Glomerular endothelial cell (primary cell): ENCODE measurements at places on chromosomes 3 and 15. TPM values are rescaled to one million over a fixed set of nuclear protein-coding genes. Genes with fewer than 3 reads are reported as not detected.

- no peak for DNase-seq
These were observed 18.4 kb downstream of the TSPAN3 start for GRCh38 chr15:77052556-77052955.

DNA sequence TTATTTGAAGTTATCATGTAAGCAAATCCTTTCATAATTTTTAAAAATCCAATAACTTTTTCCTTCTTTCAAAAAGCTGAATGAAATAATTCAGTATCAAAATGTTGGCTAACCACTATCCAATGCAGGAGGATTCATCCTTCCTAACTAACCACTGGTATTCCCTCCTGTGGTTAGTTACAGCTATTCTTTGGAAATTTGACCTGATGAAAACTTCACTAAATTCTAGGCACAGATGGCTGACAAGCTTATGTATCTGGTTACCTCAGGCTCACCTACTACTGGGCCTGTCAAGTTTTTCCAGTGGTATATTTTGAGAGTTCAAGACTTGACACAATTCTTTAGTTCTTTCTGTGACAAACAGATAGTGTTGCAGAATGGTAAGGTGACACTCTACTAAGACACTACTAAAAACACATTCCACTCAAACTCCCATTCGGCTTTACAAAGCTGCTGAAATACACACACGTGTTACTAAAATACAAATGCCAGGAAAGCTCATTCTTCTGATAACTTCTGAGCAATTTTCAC is 15.8 kb downstream of the NPTN start:
- DNase-seq, result no peak

Gene ILDR1
- total RNA-seq, result not detected in 2 replicates

- no peak for DNase-seq
These were observed 14.4 kb downstream of the ARIH1 start for GRCh38 chr15:72488558-72488957.

GRCh38 chr15:96388673-96389072 is 58.2 kb downstream of the NR2F2 start:
- DNase-seq, result no peak

- no peak for DNase-seq
These were observed 70.9 kb downstream of the AAGAB start for GRCh38 chr15:67183443-67184169.

Gene NANOGP8
- not detected in 2 replicates for total RNA-seq

GRCh38 chr15:92881211-92881754 is 18.8 kb upstream of the CHD2 start:
- no peak for DNase-seq

Gene SMCO1
- total RNA-seq, result not detected in 2 replicates

Gene CCDC54
- total RNA-seq, result not detected in 2 replicates

DNA sequence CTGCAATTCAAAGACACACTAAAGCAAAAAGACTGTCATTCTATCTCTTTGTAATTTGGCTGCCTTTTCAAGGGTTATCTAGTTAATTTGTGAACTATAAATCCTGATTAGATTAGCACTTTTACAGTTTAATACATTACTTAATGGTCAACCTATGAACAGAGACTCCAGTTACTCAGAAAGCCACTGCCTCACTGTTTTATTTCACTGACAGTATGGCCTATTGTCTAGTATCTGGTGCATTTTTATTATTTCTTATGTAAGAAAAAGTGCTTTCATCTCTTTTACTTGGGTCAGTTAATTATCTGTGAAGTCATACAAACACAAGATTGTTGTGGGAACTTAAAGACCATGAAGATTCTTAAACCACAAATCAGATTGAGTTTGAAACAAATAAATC is 133.8 kb downstream of the ZBBX start:
- DNase-seq, result no peak

Gene TEX55
- not detected in 2 replicates for total RNA-seq

- DNase-seq, result no peak
These were observed 47.3 kb downstream of the TRIM42 start for GRCh38 chr3:140724856-140725812.

Gene GPR15
- total RNA-seq, result not detected in 2 replicates

DNA sequence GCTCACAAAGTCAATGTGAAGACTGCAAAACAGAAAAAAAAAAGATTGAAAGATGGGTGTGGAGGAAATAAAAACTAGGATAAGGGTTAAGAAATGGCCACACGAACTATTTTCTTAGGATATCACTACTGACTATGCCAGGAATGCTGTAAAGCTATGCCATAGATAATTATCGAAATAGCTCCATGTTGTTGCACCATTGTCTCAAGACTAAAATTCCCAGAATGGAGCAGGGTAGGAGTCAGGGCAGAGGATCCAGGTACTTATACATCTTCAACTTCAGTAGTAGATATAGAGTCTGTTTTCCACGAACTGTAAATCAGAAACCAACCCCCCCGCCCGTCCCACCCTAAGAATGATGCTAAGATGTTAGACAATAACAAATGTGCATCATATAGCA is 302.2 kb downstream of the NAALADL2 start:
- no peak for DNase-seq

Gene UBAP1L
- total RNA-seq, result 0.53 and 1.6 TPM in 2 replicates

DNA sequence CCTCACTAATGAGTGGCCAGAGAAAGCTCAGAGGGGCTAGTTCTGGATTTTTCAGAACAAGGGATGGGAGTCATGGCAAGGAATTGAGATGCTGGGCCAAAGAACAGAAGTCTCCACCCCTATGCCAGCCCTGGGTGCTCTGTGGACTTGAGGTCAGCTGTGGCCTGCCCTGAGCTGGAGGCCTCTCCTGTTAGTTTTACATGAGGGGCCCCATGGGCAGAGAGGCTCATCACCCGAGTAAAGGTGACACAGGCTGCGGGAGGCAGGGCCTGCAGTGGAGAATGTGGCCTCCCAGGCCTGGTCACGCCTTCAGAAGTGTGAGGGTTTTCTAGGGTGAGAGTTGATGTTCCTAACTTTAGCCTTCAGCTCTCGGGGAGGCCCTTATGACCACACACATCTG is 44.9 kb downstream of the ABHD5 start:
- DNase-seq, result no peak

DNA sequence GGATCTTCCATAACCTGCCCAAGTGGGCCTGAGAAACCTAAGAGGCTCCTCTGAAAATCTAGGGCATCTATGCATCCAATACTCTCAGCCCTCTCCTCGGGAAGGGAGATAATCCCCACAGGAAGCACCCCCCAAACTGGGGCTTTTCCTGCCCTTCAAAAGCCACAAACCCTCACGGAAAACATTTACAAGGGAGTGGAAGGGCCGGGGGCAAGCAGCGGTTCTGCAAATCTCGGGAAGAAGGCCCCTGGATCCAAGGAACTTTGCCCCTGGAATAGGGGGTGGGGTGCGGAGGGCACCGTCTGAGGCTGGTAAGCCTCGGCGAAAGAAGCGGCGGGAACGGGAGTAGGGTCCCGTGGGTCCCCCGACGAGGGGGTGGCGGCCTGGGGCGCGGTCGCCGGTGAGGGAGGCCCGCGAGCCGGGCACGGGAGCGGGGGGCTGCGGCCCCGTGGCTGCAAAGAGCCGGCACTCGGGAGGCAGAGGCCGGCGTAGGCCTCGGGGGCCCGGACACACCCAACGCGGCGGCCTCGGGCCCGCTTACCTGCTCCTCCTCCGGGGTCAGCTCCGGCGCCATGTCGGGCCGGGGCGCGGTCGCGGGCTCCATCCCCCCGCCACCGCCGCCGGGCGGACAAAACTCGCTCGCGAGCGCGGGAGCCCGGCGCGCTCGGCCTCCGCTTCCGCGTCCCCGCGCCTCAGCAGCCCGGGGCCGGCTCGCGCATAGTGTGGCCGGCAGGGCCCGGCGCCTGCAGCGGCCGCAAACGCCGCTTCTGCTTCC is 755 bp downstream of the PTPN9 start:
- DNase-seq, result no peak

- DNase-seq, result no peak
These were observed 19.5 kb downstream of the ADAMTSL3 start for GRCh38 chr15:83673385-83673784.

DNA sequence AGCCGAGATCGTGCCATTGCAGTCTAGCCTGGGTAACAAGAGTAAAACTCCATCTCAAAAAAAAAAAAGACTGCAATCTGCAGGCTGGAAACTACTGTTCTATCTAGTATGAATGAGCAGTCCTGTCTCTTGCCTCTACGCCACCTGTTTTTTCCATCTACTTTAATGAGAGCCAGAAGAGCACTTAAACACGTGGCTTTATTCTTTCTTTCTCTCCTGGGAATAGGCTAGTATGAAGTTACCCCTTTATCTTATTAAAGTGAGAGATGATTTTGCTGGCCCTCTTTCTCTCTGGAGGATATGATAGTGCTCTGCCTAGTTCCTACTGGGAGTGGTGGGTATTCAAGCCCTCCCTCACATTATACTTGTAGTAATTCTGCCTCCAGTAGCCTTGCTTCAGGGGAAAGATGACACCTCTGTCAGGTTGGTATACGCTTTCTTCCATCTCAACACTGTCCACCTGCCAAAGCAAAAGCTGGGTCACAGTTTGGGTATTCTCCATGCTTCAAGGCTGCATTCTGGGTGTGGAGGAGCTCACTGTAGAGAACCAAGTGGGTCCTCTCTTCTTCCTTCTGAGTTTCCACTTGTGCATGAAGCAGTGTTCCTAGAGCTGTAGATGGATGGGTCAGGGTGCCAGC is 17.8 kb downstream of the MAPKBP1 start:
- DNase-seq, result no peak

Gene SKOR1
- total RNA-seq, result 0.19 TPM in 1 of 2 replicates, not detected in the other

DNA sequence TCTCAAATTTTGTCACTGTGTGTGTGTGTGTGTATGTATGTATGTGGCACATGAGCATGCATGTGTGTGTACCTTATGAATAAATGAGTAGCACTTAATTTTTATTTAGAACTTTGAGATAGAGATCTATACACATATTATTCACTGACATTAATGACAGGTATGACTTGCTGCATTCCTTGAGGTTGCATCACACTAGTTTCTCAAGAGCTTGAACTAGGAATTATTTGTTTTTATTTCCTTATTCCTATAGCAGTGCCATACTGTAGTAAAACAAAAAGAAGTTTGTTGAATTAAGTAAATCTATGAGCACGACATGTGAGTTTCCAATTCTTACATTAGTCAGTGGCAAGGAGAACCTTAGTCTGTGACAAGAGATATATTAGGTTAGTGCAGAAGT is 943.9 kb downstream of the ROBO1 start:
- DNase-seq, result no peak

DNA sequence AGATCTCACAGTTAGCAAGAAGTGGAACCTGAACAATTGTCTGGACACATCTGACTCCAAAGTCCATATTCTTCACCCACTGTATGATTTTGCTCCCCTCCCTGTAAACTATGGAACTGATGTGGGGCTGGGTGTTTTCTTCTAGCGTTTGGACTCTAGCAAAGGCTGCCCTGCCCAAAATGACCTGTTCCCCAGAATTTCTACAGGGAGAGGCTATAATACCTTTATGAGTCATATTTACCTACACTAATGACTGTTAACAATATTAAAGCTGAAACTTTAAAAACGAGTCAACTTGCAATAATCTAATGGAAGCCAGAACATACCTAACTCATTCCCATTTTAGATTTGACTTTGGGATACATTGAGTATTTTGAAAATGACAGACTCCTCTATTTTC is 531.2 kb upstream of the CFAP20DC start:
- DNase-seq, result no peak

DNA sequence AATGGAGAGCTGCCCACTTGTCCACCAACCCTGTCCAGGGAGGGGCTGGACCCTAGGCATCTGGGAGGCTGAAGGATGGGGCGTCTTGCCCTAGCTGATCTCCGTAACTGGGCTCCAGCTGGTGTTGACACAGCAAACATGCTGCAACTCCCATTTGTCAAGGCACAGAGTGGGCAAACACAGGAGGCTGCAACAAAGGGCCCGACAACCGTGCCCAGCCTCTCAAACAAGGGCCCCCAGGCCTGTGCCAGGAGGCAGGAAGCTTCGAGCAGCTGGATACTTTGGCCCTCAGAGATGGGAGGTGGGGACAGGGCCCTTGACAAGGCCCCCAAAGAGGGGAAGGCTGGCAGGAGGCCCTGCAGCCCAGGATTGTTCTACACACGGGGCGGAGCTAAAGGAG is 64.2 kb upstream of the TMEM115 start:
- no peak for DNase-seq

GRCh38 chr3:47536967-47537366 is 23.5 kb upstream of the ELP6 start:
- no peak for DNase-seq

DNA sequence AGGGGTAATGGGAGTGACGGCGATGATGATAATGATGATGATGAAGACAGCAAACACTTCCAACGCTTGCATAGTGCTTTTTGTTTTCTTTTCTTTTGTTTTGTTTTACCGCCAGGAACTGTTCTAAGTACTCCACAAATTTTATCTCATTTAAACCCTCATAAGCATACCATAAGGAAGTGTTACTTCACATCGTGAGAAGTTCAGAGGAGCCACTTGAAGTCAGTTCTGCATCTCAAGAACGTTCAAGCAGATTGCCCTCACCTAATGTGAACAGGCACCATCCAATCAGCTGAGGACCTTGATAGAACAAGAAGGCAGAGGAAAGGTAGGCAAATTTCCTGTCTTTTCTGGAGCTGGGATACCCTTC is 104.1 kb downstream of the LSM3 start:
- no peak for DNase-seq

- no peak for DNase-seq
These were observed 6.2 kb upstream of the SSUH2 start for GRCh38 chr3:8650583-8651416.

GRCh38 chr3:58025837-58026569 is 17.8 kb downstream of the FLNB start:
- DNase-seq, result no peak

Gene IL20RB
- total RNA-seq, result 0.73 and 1.6 TPM in 2 replicates

Gene ZBTB38
- 79.4 and 82.7 TPM in 2 replicates for total RNA-seq

GRCh38 chr15:68114356-68114755 is 60.2 kb downstream of the PIAS1 start:
- no peak for DNase-seq

GRCh38 chr15:74209560-74209958 is 7.0 kb upstream of the STRA6 start:
- DNase-seq, result no peak

- no peak for DNase-seq
These were observed 252.1 kb upstream of the MDFIC2 start for GRCh38 chr3:70564552-70564951.

Gene ZMYND10
- total RNA-seq, result 0.12 and 0.44 TPM in 2 replicates

Gene CORO2B
- 7.8 and 10.9 TPM in 2 replicates for total RNA-seq

Gene FANCD2
- 5.3 and 14.6 TPM in 2 replicates for total RNA-seq

DNA sequence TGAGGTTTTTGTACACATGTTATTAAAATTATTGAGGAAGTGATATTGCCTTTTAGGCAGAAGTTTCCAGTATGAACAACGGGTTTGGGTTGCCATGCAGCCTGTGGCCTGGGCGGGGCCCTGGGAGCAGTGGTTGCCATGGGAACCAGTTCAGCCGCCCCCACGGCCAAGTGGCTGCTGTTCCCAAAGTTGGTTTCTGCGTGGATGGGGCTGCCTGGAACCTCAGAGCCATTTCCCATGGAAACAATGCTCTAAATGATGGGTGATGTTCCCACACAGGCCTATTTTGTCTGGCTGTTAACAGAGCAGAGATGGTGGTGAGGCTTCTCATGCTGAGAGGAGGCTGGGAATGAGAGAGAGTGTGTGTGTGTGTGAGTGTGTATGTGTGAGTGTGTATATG is 19.5 kb downstream of the MRAS start:
- no peak for DNase-seq

Gene KLHL40
- total RNA-seq, result not detected in 2 replicates
